T-helper 1 cell (primary cell): ENCODE measurements at places on chromosomes 2 and 18.
A peak's percentile ranks its signal among the peaks of the same experiment; 100 is the strongest.

GRCh38 chr2:207473049-207473930 lies 56.5 kb upstream of the CREB1 start:
- DNase-seq, result peak; percentile 75

- no peak for DNase-seq
Measured at GRCh38 chr2:133591164-133591563, 22.9 kb upstream of the NCKAP5 start.

- DNase-seq, result no peak
Measured at GRCh38 chr2:233125455-233126065, 65.4 kb downstream of the INPP5D start.

GRCh38 chr2:129061069-129061768 lies 742.6 kb upstream of the HS6ST1 start:
- no peak for DNase-seq

DNA sequence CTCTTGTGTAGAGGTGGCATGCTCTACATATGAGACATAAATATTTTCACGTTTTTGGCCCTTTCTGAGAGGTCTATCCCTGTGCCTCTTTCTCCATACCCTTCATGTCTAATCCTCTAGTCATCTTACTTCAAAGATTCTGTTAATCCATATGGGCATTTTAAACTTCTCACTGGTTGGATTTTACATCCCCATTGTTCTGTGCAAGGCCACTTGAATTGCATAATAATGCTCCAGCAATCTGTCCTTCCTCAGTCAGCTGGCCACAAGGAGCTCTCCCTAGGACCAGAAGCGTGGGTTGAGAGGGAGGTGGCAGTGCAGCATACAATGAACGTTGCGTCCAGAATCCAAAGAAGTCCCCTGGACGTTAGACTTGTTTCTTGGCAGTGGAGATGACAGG lies 58.2 kb downstream of the TDRD15 start:
- no peak for DNase-seq

DNA sequence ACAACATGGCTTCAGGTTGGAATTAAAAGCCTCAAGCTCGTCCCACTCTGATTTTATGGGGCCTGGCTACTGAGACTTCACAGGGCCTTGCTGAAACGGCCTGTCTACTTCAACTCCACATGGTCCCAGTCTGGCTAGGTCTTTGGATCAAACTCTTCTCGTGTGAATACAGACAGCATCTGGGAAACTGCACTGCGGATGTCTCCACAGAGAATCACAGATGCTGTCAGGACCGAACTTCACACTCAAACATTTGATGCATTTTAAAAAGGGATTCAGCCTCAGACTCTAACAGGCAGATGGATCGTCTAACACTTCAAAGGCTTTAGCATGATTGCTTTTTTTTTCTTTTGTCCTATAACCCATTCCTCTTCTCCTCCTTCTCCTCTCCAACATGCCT lies 198.5 kb downstream of the ZNF521 start:
- no peak for DNase-seq

- no peak for DNase-seq
Measured at GRCh38 chr2:111222204-111222866, 101.6 kb downstream of the BCL2L11 start.

- no peak for DNase-seq
Measured at GRCh38 chr2:170354855-170355780, 177.2 kb downstream of the MYO3B start.

DNA sequence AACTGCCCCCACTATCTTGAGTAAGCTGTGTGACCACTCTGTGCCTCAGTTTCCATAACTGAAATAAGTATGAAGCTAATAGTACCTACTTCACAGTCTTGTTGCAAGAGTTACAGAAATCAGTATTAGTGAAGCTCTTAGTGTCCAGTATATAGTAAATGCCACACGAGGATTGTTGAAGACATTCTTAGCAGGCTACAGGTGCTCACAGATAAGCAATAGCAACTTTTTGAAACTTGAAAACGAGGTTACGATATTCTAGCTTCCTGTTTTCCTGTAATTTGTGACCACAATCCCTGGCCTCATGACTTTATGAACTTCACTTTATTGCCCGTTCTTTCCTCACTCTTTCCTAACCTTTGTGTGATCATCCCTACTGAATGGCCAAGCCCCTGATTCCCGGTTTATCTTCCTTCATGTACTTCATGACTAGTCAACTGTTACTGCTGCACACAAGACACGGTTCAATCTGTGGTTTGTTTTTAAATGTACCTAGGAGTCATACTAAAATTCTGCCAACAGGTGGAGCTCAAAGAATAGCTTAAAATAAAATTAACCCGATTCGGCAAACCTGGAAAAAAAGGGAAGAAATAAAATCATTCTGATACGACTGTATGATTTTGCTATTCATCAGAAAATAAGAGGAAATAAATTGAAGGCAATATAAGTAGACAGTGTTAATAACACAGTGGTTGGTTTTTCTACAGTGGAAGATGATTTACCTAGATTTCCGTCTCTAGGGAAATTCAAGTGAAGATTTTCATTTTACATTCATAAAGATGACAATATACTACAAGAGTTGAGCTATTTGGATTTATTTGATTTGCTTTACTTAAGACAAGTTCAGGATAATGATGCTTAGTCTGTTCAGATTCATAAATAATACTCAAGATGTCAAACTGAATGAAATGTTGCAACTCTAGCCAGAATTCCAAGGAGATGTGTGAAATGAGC lies 38.1 kb upstream of the STAT1 start:
- no peak for DNase-seq

GRCh38 chr2:238489896-238490295 lies 63.2 kb downstream of the ASB1 start:
- no peak for DNase-seq

DNA sequence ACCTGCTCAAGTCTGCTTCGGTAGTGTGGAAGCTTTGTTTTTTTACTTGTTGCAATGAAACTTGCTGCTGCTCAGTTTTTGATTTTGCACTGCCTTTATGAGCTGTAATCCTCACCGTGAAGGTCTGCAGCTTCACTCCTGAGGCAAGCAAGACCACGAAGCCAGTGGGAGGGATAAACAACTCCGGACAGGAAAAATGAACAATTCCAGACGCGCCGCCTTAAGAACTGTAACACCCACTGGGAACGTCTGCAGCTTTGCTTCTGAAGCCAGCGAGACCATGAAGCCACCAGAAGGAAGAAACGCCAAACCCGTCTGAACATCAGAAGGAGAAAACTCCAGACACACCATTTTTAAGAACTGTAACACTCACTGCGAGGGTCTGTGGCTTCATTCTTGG lies 245.7 kb upstream of the REG3G start:
- DNase-seq, result no peak

GRCh38 chr18:31258789-31259188 lies 59.2 kb upstream of the DSG1 start:
- no peak for DNase-seq

DNA sequence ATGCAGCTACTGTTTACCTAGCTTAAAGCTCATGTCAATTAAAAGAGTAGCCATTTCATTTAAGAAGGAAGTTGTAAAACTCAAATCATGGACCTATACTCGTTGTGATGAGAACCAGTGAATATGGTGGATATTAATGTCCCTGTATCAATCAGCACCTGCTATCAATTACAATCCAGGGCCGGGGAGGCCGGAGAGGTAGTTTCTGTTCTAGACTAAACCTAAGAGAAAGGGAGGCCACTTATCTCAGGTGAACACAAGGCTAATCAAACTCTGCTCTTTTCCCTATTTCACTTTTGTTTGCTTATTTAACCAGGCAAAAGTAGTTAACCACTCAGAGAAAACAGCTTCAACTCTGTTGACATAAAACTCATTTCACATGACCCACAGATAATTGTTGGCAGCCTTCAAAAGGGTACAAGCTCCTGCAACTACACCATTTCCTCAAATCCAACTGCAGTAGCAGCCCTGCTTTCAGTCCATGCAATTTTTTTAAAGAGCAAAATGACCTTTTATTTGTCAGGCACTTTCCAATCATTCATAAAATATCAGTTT lies 27.8 kb upstream of the SLC9A2 start:
- no peak for DNase-seq

DNA sequence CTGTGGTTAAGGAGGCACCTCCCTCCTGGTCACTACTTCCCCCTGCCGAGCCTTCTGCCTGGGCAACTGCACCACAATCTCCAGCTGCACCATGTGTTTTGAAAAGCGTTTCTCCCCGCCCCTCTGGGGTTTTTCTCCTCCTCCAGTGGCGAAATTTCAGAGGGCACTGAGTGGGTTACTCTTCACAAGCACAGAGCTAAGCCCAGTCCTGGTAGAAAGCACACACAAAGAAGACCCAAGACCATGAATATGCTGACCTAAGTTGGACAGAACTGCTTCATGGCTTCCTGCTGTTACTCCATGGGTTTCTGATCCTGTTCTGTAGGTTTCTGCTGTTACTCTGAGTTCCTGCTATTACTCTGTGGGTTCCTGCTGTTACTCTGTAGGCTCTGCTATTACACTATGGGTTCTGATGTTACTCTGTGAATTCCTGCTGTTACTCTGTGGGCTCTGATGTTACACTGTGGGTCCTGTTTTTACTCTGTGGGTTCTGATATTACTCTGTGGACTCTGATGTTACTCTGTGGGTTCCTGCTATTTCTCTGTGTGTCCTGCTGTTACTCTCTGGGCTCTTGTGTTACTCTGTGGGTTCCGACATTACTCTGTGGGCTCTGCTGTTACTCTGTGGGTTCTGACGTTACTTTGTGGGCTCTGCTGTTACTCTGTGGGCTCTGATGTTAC lies 216.6 kb downstream of the RTP5 start:
- DNase-seq, result no peak

DNA sequence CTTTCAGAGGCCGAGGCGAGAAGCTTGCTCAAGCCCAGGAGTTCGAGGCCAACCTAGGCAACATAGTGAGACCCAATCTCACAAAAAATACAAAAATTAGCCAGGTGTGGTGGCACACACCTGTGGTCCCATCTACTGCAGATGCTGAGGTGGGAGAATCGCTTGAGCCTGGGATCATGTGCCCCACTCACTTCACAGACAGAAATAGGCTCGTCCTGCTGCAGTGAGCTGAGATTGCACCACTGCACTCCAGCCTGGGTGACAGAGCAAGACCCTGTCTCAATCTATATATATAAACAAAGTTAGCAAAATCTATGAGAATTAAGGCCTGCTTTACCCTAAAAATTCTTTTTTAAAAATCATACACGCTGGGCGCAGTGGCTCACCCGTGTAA lies 50.8 kb downstream of the TEX44 start:
- DNase-seq, result no peak

DNA sequence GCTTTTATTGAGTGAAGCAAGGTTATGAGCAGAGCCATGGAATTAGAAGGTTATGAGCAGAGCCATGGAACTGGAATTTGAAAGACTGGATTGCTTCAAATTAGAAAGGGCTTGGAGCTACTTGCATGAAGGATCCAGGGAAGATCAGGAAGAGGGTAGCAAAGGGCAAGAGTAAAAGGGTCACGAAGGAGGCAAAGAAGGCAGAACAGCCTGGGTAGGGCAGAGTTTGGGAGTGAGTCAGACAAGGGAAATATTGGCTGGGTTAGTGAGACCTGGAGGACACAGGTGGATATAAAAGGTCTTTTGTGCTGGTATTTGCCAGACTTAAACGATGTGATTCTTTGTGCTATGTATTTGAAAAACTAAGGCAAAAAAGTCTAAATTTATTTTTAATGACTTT lies 65.0 kb downstream of the SEMA4F start:
- no peak for DNase-seq
